NCI-H345 (cell line): ENCODE measurements at places on chromosomes 12 and 14.
A peak's percentile ranks its signal among the peaks of the same experiment; 100 is the strongest.

DNA sequence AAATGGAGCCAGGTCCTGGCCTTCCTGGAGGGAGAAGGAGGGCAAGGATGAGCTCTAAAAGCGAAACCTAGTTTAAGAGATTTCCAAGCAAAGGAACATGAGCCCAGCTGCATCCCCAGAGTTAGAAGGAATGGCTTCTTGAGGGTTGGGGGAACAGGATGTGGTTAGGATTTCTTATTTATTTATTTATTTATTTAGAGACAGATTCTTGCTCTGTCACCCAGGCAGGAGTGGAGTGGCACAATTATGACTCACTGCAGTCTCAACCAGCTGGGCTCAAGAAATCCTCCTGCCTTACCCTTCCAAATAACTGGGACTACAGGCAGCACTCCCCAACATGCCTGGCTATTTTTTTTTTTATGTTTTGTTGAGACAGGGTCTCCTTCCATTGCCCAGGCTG lies 25.3 kb upstream of the TMEM106C start:
- DNase-seq = no peak

- DNase-seq = peak; percentile 14
Observed at GRCh38 chr14:59969319-59969718, 49.4 kb downstream of the LRRC9 start.

DNA sequence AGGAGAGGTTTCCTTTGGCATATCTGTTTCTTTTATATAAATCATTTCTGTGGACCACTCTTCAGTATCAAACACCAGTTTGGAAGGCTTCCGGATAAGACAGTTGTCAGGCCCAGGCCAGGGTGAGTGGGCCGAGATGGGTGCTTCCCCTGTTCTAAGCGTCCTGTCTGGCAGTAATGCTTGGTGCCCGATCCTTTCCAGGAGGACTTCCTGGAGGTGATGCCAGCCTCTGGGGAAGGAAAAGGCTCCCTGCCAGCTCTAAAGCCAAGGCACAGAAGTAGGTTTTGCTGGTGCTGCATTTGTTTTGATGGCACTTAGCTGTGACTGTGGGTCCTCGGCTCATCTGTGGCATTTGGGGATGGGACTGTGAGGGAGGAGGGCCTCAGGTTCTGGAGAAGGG lies 124.4 kb upstream of the RTL1 start:
- DNase-seq = no peak

DNA sequence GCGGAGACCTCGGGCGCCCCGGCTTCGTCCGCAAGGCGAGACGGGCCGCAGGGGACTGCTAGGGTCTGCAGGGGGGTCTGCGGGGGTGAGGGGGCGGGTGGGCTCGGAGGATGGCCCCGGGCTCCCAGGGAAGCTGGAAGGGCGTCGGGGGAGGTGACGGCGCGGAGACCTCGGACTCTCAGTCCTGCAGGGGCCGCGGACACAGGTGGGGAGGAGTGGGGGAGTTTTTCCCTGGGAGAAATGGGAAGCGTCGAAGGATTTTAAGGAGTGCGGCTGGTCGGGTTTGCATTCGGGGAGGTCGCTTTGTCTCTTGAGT lies 25.9 kb downstream of the ZBTB42 start:
- no peak for DNase-seq

DNA sequence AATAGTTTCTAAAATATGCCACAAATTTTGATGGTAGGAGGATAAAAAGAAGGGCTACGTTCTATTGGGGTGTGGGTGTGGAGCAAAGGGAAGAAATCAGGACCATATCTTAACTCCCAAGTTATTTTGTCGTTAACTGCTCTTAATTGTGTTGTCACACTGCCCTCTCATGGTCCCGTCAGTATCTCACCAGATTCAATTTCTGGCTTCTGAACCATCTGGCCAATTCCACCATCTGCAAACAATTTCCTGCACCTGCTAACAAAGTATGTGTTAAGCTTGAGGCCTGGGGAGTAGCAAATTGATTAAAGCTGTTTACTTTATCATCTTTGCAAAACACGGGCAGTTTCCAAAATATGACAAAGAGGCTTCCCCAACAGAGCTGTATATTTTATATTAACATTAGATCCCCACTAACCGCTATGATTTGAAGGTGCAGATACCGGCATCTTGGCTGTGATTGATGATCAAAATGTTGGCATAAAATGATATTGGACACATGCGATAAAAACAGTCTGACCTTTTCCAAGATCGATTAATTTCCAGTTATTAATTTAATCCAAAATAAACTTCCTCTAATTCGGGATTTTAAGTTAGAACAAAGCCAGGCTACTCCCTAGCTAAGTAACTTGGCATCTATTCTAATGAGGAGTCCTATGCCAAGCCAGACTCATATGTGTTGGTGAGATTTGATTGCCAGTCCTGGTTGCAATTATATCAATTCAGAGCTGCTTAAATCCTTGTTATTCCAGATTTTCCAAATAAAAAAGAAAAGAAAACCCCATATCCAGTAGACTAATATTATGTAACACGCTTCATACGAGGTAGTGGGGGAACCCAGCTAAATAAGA lies 6.9 kb upstream of the DNM1L start:
- peak; percentile 69 for DNase-seq

DNA sequence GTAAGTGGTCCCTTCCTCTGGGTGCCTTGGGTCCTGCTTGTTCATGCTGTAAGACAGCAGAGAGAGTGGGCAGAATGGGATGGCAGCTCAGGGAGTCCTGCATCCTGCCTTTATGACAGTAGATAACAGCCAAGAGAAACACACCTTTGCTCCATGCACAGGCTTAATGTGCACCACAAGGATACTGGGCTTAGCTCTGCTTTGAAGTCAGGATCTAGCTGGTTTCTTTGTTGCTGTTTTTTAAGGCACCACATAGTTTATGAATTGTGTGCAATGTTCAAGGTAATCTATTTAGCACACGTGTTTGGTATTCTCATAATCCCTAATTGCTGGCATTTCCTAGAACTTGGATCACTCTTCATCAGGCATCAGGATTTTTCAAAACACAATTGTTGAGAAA lies 239.5 kb upstream of the DCN start:
- DNase-seq = no peak

DNA sequence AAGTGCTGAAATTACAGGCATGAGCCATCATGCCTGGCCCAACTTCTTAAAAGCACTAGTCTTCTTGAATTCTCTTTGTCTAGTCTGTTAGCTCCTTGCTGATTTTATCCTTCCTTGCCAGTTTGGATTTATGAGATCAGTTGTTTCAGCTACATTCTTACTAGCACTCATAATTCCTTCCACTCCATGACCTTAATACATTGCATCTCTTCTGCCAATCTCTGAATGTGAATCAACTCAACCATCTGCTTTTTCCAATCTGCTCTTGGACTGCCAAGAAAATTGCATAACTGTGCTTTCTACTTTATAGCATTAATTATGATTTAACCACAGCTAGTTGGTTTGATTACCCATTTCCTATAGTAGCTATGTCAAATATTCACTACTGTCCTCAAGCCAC lies 14.9 kb upstream of the HEATR5A start:
- no peak for DNase-seq

DNA sequence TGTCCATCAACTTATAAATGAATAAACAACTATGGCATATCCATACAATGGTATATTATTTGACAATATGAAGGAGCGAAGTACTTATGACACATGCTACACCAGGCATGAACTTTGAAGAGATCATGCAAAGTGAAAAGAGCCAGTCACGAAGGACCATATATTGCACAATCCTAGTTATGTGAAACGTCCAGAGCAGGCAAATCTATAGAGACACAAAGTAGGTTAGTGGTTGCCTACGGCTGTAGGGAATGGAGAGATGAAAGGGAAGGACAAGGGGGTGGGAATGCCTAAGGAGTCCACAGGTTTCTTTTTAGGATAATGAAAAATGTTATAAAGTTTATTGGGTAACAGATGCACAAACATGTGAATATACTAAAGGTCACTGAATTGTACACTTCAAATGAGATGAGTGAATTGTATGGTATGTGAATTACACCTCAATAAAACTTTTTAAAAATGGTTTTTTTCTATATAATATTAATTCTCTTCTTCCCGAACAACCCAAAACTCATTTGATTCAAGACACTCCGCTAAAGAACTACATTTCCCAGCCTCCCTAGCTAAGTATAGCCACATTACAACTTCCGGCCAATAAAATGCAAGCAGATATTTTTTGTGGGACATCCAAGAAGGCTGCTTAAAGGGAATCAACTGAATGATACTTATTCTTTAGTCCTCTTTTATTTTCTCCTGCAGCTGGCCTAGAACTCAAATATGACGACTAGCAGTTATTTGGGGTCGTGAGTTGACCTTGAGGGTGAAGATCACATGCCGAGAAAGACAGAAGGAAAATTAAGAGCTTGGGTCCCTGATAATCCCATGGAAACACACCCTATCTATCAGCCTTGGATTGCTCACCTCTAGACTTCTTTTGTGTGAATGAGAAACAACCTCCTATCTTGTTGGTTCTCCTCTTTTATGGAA lies 187.2 kb downstream of the TTC8 start:
- DNase-seq = no peak

DNA sequence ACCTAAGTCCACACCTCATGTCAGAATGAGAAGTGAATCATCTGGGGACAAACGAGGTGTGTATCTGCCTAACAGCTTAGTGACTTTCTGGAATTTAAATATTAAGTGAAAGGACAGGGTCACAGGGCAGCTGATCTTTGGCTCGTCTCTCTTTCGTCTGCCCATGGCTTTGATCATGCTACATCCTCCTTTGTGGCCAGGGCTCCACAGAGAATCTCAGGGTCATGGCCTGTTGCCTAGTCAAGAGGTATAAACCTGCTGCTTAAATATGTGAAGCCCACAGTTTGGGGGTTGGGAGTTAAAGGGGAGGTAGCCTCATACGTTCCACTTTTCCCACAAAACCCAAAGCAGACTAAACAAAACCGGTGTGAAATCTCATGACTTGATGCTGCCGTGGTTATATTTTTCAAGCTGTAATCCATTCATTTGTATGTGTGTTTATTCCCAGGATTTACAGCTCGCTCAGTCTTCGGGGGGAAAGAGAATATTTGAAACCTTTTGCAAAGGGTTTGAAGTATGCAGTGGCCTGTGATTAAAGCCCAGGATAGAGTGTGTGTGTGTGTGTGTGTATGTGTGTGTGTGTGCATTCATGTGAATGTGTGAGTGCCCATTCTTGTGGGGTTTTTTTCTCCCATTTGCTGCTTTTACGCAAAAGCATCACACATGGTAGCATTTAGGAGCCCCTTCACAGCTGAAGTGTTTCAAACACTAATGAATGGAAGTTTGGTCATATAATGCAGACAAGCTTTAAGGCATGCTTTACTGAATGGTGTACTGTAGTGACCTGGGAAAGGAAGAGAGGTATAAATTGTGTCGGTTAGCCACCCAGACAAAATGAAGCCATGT lies 137.1 kb downstream of the HMGA2 start:
- no peak for DNase-seq

- peak; percentile 12 for DNase-seq
Observed at GRCh38 chr14:20278414-20278813, 27.3 kb downstream of the TTC5 start.

DNA sequence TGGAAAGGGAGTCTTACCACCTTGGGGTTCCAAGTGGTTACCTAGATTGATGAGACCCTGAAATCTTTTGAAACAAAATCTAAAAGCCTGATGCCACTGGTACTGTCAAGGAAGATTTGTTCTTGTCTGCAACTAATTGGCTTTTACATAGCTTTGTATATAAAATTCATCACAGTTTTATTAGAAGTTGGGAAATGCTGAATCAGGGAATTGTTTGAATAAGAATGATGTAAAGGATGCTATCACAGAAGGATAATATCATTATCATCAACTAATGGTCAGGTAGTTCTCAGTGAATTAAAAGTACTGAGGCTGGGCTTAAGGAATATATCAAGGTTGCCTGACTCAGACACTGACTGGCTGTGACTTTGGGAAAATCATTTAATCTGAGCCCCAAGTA lies 248.3 kb upstream of the STXBP6 start:
- DNase-seq = no peak

- DNase-seq = no peak
Observed at GRCh38 chr12:120249875-120250795, 15.4 kb downstream of the PXN start.
